Motor neuron (in vitro differentiated cells): ENCODE measurements at places on chromosomes 6 and 20. TPM values are rescaled to one million over a fixed set of nuclear protein-coding genes. Genes with fewer than 3 reads are reported as not detected.
A peak's percentile ranks its signal among the peaks of the same experiment; 100 is the strongest.

Gene SUN5
- not detected in 2 replicates for total RNA-seq

Gene IP6K3
- total RNA-seq = 0.11 and 0.44 TPM in 2 replicates

Gene TNXB
- total RNA-seq = 1.1 and 1.5 TPM in 2 replicates

Gene PRDM13
- not detected in 2 replicates for total RNA-seq

Gene CTCFL
- total RNA-seq = 0.07 TPM in 1 of 2 replicates, not detected in the other

Gene PLCB4
- total RNA-seq = 16.9 and 19.9 TPM in 2 replicates

Gene RIMS1
- total RNA-seq = 0.04 and 0.93 TPM in 2 replicates

Gene SH3BGRL2
- 22.5 and 23.1 TPM in 2 replicates for total RNA-seq

Gene MAP1LC3A
- 58.5 and 76.4 TPM in 2 replicates for total RNA-seq

Gene SIRPD
- 0.28 and 0.39 TPM in 2 replicates for total RNA-seq

Gene HLA-DMB
- 0.27 and 0.63 TPM in 2 replicates for total RNA-seq

Gene OVOL2
- total RNA-seq = not detected in 2 replicates

- ATAC-seq = no peak
Measured at GRCh38 chr6:101513181-101513580, 119.7 kb downstream of the GRIK2 start.

GRCh38 chr6:112752791-112753190 is 405.7 kb downstream of the RFPL4B start:
- no peak for ATAC-seq

GRCh38 chr20:58714923-58715351 is 22.3 kb downstream of the NPEPL1 start:
- no peak for ATAC-seq

DNA sequence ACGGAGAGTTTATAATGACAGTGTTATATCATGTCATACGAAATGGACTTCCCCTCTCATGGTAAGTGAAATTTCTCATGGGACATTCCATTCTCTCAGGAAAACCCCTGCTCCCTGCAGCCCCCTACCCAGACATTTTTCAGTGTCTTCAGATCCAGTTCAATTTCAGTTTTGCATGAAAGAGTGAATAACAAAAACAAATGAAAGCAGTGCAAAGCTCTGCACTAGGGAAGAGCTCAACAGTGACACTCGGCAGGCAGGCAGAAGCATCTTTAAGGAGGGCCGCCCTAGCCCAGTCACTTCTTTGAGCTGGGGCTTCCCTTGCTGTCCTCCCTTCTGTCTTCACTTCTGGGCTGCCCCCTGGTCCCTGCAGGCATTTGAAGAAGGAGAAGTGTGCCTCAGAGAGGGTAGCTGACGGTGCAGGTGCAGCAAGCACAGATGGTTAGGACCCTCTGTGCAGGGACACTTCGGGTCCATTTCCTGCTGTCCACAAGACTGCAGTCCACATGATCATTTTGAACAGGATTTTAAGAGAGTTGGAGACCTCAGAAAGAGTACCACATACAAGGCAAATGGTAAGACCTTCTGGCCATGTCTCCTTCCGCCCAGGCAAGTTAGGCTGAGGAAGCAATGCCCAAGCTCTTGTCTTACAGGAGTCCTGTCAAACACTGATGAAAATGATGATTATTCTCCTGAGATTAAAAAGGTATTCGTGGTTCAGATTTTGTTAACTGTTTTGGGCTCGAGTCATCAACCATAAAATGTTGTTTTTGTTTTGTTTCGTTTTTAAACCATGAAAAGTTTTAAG is 5.4 kb upstream of the DUSP22 start:
- no peak for ATAC-seq

GRCh38 chr20:36093025-36093803 is 61.3 kb upstream of the EPB41L1 start:
- peak; percentile 59 for ATAC-seq

DNA sequence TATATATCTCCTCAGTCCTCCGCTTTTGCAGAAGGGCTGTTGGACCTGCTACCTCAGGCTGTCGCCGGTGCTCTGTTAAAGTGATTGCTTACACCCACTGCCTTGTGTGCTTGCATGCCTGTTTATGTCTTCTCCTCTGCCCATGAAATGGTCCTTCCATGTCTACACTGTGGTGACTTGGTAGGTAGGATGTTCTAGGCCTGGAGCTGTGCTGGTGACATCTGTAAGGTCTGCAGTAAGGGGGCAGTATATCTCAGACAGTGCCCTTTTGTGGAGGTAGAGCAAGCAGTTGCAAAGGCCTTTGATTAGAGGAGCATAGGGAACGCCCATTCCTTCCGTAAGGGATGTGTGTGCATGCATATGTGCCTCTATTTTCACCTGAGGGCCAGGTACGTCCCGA is 40.3 kb downstream of the VAPB start:
- ATAC-seq = no peak

DNA sequence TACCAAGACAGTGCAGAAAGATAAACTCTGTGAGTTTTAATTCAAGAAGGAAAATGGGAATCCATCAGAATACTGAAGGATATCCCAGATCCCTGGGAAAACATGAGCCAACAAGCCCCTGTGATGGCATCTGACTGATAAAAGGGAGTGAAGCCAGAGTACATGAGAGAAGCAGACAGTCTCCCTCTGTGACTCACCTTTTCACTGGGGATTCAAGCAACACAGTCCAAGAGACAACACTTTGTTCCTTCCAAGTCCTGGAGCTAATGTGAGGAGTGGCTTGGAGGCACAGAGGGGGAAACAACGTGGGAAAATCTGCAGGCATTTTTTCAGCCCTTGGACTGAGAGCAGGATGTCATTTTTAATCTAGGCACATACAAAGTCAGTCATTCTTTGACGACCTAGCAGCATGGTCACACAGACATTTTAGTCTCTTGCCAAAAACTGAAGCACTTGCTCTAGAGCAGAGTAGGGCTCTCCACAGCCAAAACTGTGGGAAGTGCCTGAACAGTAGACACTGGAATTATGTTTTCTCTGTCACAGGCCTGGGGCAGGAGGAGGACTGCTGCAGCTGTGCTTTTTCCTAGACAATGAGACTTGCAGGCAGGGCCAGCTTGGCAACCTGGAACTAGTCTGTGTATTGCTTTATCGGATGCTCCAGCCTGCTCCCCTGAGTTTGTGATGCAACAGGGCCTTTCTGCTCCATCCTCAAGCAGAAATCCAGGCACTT is 465.0 kb upstream of the GJE1 start:
- ATAC-seq = peak; percentile 72

GRCh38 chr6:33840048-33840926 is 36.5 kb upstream of the MLN start:
- peak; percentile 70 for ATAC-seq

GRCh38 chr20:40668449-40669228 is 20.4 kb downstream of the MAFB start:
- ATAC-seq = no peak

- ATAC-seq = peak; percentile 98
Measured at GRCh38 chr6:15148356-15148946, 97.4 kb upstream of the JARID2 start.

GRCh38 chr20:46022411-46023147 is 6.4 kb upstream of the SLC12A5 start:
- peak; percentile 28 for ATAC-seq

GRCh38 chr6:53939830-53940229 is 145.0 kb downstream of the LRRC1 start:
- ATAC-seq = no peak

- ATAC-seq = no peak
Measured at GRCh38 chr6:140833408-140833807, 1299.3 kb upstream of the GJE1 start.

DNA sequence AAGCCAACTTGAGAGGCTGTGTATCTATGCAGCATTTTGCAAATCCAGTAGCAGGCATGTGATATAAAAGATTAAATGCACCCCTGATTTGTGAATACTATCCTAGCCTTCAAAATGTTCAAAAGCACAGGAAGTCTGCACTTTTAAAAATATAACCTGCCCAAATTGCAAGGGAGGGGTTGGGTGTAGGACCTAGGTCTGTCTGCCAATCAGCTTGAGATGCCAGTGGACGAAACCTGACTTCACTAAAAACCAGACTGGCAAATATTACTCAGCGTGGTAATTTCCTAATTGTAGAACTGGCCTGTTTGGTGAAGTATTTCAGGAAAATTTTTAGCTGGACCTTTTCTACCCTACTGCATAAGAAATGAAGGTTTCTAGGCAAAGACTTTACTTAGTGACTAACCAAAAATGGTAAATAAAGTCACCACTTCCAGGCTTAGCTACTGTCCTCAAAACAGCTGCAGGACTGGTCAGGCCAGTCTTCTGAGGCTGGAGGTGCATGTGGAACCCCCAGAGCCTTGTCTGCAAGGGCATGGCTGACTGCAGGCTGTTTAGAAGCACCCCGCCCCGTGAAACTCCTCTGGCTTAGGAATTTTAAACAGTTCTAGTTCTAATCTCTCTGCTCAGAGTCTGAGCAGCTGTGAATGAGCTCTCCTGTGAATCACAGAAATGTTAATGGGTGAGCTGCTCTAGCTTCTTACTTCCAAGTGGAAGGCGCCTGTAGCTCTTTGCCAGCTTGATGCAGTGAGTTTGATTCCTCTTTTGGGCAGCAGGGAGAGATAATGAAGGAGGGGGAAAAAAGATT is 104.4 kb upstream of the ESR1 start:
- ATAC-seq = no peak

DNA sequence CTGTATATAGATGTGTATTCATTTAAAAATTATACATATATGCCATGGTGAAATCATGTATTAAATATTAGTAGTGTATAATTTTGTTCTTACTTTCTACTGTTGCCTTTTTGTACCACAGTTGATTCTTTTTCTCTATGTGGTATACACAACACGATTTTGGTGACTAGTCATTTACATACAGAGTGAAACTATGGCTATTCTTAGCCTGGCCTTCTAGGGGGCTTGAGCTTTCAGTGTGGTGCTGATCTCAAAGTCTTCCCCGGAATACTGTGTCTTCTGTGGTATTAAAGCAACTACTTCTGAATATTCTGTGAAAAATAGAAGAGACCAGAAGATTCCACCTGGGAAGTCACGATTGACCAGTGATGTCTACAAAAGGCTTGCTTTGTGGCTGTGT is 301.9 kb downstream of the UTRN start:
- ATAC-seq = no peak

GRCh38 chr6:152301021-152301764 is 336.0 kb downstream of the SYNE1 start:
- no peak for ATAC-seq

DNA sequence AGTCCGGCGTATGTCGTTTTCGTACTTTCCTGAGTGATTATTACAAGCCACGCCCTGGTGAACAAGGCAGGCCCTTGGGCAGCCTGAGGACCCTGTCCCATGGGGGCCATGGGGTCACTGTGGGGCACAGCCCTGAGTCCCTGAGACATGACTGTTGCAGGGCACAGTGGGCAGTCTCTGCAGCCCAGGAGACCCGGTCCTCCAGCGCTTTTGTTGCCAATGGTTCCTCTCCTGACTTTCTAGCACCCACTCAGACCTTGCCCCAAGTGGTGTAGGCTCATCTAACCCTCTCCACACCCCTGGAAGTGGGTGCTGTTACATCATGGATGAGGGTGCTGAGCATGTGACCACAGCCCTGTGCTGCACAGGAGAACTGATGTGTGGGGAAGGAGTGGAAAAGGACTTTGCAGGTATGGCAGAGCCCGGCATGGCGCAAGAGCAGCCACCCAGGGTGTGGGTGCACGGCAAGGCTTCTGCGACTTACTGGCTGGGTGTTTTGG is 319.5 kb downstream of the TAF4 start:
- ATAC-seq = no peak

DNA sequence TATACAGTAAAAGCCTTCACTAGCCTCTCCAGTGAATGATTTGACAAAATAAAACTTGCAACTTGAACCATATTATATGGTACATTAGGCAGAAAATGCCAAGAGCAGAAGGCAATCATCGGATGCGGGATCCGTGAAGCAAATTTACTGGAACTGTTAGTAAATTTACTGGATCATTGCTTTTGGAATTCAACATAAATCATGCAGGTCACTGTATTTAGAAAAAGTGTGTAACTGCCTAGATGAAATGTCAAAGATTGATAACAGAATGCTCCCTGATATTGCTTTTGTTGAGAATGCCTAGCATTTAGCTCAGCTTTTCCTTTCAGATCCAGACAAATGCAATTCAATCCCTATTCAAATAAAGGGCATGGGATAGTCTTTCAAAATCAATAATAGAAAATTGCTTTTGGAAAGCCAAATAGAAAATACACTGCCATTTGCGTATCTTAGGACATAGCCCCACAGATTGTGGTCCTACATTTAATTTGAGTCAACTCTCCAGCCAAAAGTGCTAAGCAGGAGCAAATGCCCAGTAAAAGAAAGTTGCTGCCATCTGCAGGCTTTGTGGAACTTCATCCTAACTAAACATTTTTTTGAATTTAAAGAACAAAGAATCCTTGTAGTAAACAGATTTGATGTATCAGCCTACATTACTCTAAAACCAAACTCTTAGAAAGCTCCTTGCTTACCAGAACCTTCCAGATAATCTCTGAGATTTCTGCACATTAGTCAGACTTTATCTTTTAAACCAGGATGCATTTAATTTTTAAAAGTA is 109.5 kb upstream of the HSF2 start:
- ATAC-seq = peak; percentile 66

- peak; percentile 61 for ATAC-seq
Measured at GRCh38 chr6:150142670-150143515, at the start of gene PPP1R14C. Gene PPP1R14C, plus strand, starts transcription at chr6:150143044. Its CDS starts 149 bp downstream, at chr6:150143193.

DNA sequence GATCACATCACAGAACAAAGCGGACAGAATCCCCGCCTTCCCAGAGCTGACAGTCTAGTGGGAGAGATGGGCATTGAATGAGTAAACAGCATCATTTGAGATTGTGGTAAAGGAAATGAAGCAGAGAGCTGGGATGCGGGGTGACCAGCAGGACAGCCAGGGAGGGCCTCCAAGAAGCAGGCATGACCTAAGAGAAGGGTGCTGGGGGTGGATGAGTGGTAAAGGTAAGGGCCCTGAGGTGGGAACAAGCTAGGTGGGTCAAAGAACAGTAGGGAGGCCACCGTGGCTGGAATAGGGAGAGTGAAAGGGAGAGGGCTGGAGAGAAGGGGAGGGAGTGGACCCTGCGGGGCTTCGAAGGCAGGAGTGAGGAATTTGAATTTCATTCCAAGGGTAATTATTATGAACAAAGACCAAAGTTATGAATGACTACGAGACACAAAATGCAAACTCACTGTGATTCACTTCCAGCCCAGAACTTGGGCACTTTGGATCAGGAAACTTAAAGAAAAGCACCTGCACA is 61.4 kb downstream of the CEBPB start:
- ATAC-seq = no peak

DNA sequence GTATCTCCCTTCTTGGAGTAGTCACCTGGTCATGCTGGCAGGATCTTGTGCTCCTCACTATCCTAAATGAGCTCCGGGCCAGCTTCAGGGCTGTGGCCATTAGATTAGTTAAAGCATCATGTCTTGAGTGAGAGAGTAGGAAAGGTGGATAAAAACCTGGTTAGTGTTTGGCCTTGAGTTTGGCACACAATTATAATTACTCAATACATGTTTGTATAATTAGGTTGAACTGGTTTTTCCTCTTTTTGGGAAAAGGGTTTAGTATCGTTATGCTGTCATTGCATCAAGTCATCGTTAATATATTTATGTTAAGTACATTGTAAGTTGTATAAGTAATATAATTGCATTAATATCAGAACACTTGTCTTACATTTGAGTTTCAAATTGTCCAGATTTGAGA is 126.3 kb downstream of the CDKAL1 start:
- ATAC-seq = no peak

- peak; percentile 75 for ATAC-seq
Measured at GRCh38 chr6:160393891-160394653, 45.9 kb downstream of the SLC22A3 start.

GRCh38 chr20:41232973-41233926 is 84.3 kb downstream of the ZHX3 start:
- peak; percentile 87 for ATAC-seq
